ENCODE measurements at places on chromosomes 2 and 18.

DNA sequence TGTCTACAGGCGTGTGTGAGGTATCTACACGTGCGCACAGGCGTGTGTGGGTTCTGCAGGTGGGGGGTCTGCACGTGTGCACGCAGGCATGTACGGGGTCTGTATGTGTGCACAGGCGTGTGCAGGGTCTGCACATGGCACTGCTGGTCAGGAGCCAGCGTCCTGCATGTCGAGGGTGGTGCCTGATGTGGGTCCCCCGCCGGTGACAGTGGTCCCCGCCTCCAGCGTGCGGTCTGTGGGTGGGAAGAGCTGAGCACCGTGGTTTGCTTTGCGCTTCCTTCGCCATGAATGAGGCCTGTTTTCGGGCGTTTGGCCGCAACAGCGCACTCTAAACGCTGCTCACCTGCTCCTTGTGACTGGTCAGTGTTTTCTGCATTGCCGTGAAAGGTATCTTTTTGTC lies 57.2 kb downstream of the CTDP1 start:
- DNase-seq, result no peak

GRCh38 chr2:144198116-144198515 lies 321.8 kb downstream of the ZEB2 start:
- no peak for DNase-seq

DNA sequence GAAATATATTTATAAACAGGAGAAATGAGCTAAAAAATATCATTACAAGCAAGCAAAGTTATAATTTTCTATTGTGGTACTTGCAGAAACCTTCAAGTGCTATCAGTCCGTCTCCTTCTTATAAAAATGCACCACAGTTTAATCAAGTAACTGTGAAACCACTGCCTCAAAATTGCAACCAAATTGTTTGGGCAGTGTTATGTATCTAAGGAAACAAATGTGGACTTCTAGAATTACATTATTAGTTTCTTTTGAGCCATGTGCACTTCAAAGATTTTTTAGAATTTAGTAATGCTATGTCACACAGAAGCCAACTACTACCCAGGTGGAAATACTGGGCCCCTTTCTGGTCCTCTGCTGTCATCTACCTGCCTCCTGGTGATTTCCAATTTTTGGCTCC lies 495.6 kb downstream of the NYAP2 start:
- no peak for DNase-seq

GRCh38 chr2:85731606-85732005 lies 22.2 kb upstream of the ATOH8 start:
- DNase-seq, result no peak

GRCh38 chr18:63342206-63342605 lies 22.6 kb upstream of the BCL2 start:
- peak; percentile 22 for DNase-seq

- no peak for DNase-seq
Measured at GRCh38 chr2:37000318-37000717, 34.0 kb upstream of the STRN start.

DNA sequence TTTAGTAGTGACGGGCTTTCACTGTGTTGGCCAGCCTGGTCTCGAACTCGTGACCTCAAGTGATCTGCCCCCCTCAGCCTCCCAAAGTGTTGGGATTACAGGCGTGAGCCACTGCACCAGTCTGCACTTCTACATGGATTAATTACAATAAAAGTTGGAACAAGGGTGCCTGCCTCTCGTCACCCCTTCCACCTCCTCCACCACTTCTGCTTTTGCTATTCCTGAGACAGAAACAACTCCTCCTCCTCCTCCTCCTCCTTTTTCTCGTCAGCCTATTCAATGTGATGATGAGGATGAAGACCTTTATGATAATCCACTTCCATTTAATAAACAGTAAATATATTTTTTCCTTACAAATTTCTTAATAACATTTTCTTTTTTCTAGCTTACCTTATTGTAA lies 35.2 kb downstream of the SRBD1 start:
- no peak for DNase-seq

GRCh38 chr2:96823198-96823597 lies 7.1 kb downstream of the CNNM3 start:
- DNase-seq, result no peak

DNA sequence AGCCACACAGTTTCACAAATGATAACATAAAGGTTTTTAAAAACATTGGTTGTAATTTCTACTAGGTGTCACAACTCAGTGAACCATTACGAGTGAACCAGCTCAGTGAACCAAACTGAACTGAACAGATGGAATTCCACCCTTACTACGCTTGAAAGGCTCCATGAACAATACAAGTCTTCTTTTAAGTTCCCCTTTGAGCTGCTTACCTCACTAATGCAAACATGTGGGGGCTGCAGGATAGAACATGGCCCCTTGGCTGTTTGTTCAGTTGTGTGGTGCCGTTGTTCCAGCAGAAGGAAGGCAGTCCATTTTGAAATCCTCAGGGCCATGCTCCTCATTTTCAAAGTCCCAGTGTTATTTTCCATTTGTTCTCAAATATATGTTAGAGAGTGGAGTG lies 30.7 kb upstream of the KLHL14 start:
- DNase-seq, result no peak

Measured in stimulated activated naive CD8-positive, alpha-beta T cell treated with anti-CD3 and anti-CD28 coated beads, Interleukin-15, Interleukin-2, amounts not matched to agents 100 U/mL and 50 U/mL, for 24 hours (primary cell).